ENCODE measurements at places on chromosomes 6 and 20. TPM values are rescaled to one million over a fixed set of nuclear protein-coding genes. Genes with fewer than 3 reads are reported as not detected.

- DNase-seq: peak; percentile 90
Measured at GRCh38 chr20:462199-462991, at the start of gene TBC1D20. Gene TBC1D20, minus strand, starts transcription at chr20:462533. Its CDS starts 128 bp downstream, at chr20:462405.

GRCh38 chr6:20319520-20320357 is 81.9 kb upstream of the E2F3 start:
- DNase-seq: peak; percentile 70

DNA sequence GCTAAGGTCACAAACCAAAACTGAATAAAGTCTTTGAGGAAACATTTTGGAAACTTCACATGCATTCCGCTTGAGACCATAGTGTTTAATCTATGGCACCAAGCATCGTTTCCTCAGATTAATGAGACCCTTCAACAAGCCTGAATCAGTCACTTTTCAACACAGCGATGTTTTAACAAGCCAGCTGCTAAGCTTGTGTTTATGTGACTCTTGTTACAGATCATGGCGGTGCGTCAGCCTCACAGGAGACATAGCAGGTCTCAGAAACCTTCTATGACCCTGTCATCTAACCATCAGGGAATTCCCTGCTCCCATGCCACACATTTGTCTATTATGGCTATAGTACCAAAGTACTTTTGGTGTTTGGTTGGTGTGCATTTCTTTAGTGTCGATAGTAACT is 57.2 kb downstream of the MTFR2 start:
- DNase-seq: no peak

- no peak for DNase-seq
Measured at GRCh38 chr20:19710336-19711120, 47.5 kb upstream of the RIN2 start.

GRCh38 chr6:79030511-79030910 is 47.5 kb downstream of the PHIP start:
- DNase-seq: no peak

DNA sequence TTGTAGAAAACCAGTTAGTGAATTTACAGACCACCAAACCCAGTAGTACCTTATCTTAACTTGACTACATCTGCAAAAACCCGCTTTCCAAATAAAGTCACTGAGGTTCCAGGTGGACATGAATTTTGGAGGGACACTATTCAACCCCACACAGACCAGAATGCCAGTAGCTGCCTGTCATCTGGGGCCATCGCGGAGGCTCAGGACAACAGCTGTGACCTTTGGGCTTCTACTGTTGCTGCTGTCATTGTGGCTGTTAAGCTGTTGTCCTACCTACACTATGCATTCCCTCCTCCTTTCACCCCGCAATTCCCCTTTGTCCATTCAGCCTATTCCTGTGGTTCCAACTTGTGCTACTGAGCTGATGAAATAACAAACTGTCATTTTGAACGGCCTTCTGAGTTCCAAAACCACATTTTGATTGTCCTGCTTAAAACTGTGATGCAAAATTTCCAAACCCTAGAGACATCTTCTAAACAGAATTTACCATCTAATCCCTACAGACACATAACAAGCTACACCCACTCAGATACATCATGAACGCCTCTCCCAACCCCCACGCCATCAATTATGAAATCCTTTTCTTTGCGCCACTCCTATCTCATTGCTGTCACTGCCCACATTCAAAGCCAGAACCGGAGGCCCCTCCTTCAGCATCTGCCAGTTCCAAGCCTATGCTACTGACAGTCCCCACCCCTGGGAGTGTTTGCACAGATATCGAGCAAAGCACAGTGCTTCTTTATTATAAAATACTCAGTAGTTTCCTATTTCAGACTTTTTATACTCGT is 125.0 kb downstream of the C6orf118 start:
- DNase-seq: no peak

GRCh38 chr6:64220801-64221200 is 585.2 kb downstream of the PHF3 start:
- no peak for DNase-seq

- no peak for DNase-seq
Measured at GRCh38 chr6:154532426-154532825, 21.9 kb upstream of the CNKSR3 start.

YTHDF1 gene
- total RNA-seq: 33.4 TPM

DNA sequence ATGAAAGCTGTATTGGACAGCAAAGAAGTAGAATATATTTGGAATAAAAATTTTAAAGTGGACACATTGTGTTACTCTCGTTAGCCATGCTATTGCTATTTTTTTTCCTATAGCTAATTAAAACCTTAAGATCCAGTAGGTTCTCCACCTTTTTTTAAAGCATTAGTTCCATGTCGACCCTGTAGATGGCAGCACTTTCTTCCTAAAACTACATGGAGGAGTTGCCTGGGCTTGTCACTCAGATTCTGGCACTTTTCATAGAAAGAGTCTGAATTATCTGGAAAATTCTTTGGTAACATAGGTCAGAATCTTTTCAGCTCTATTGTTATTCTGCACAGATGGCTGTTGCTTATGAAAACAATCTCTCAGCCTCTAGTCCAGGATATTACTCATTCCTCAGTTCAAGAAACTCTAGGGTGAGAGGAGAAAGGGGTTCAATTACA is 42.0 kb upstream of the ESR1 start:
- DNase-seq: no peak

DNA sequence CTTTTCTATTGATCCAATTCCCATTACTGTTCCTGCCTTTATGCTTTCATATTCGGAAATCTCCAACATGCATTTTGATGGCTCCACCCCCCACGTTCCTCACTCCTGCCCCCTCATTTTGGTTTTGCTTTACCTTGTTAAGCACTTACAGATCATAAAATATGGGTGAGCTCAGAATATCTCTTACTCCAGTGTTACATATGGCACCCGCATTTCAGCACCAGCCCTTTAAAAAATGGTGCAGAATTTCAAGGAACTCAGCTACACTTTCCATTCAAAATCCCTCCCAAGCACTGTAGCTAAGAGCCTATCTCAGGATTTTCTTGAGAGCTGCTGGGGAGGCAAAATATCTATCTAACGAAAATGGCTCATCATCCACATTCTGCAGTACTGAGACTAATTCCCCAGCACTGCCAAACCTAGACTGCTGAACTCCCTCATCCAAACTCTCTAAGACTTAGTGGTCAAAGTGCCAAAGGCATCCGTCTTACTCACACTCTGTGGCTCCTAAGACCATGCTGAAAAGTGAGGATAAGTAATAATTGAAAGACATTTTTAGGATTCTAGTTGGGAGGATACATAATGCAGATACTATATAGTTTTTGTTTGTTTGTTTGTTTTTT is 7.8 kb downstream of the SGK1 start:
- no peak for DNase-seq

GRCh38 chr6:20569000-20569610 is 34.8 kb downstream of the CDKAL1 start:
- no peak for DNase-seq

- DNase-seq: no peak
Measured at GRCh38 chr20:38818113-38819065, 12.9 kb downstream of the PPP1R16B start.

SEMG1 gene
- not detected for total RNA-seq

GRCh38 chr6:72721346-72721745 is 99.5 kb downstream of the KCNQ5 start:
- DNase-seq: no peak

DNA sequence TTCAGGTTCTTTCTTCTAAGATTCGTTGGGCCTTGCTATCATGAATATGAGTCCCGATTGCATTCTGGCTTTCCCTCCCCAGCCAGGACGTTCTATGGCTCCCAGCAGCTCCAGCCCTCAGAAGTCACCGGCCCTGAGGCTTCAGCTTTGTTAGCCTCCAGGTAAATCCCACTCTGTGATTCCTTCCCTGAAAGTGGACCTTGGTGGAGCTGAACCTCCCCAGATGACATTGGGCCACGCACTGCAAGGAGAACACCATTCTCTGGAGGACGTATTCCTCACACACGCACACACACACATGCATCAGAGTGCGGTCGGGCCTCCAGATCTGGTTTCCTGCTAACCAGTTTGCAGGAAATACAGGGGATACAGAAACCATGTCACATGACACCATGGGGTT is 487.3 kb upstream of the CDH4 start:
- no peak for DNase-seq

Data from lower lobe of right lung (tissue), 2 donors.